ENCODE measurements at places on chromosomes 16 and 17. TPM values are rescaled to one million over a fixed set of nuclear protein-coding genes. Genes with fewer than 3 reads are reported as not detected.

HEXIM2 gene
- polyA plus RNA-seq, result 3.3 TPM

CSHL1 gene
- not detected for polyA plus RNA-seq

SPATA20 gene
- 7.5 TPM for polyA plus RNA-seq

RANGRF gene
- polyA plus RNA-seq, result 79.6 TPM

ZCCHC14 gene
- polyA plus RNA-seq, result 0.43 TPM
